ENCODE measurements at places on chromosomes 5 and 9. TPM values are rescaled to one million over a fixed set of nuclear protein-coding genes. Genes with fewer than 3 reads are reported as not detected.
A peak's percentile ranks its signal among the peaks of the same experiment; 100 is the strongest.

DNA sequence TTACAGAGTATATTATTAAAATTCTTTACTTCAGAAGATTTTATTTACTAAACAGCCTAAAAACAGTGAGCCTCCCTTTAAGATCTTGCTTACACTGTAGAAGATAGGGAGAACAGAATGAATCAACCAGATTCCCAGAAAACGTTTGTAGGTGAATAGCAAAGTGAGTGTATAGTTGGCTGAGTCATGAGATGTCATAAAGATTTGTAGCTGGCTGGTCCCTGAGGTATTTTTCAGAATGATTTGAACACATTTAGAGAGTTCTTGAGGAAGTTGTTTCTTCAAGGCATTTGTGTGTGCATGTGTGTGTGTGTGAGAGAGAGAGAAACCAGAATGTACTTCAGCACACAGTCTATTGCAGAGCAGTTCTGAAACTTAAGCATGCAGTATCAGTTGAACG, 159.4 kb upstream of the PRR16 start:
- peak; percentile 73 for DNase-seq

The GABRG2 gene
- total RNA-seq, result under 0.01 TPM

DNA sequence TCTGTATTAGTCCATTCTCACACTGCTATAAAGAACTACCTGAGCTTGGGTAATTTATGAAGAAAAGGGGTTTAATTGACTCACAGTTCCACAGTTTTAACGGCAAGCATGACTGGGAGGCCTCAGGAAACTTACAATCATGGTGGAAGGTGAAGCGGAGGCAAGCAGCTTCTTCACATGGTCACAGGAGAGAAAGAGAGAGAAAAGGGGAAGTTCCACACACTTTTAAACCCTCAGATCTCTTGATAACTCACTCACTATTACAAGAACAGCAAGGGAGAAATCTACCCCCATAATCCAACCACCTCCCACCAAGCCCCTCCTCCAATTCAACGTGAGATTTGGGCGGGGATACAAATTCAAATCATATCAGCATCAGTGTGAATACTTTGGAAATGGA, 133.4 kb upstream of the SLC30A5 start:
- DNase-seq, result no peak

DNA sequence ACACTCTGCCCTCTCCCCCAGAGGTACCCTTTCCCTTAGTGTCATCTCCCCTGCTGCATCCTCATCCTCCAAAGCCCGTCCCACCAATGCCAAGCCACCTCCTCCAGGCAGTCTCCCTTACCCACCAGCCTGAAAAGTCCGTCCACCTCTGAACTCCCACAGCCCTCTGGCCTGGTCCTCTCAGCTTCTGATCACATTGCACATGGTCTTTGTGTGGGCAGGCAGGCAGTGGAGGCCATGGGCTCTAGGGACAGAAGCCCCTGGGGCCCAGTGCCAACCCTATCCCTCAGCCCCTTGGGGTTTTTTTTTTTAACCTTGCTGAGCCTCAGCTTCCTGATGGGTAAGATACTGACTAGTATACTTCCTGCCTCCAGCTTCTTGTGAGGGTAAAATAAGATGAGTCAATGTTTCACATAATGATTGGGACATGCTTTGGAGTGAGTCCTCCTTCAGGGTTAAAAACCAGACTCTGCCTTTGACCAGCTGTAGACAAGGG, 19.4 kb downstream of the CSF1R start:
- DNase-seq, result peak; percentile 74

DNA sequence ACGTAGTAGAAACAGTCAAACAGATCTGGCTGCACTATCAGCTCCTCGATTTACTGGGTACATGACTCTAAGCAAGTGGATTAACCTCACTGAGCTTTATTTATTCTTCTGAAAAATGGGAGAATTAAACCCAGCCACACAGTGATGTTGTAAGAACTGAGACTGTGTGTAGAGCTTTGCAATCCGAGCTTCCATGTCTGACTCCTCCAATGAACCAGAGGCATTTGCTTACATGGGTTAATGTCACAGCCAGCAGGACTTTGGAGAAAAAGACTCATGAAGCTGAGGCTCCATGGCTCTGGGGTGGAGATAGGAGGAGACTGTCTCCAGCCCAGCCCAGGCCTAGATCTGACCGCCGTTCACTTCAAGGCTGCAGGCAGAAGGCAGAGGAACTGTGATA, 201.3 kb downstream of the CDK5RAP2 start:
- peak; percentile 52 for DNase-seq

The CSF1R gene
- total RNA-seq, result under 0.01 TPM

The CDH9 gene
- not detected for total RNA-seq

GRCh38 chr9:106179191-106179590, 484.9 kb downstream of the TMEM38B start:
- no peak for DNase-seq

The EPB41L4A gene
- 0.64 TPM for total RNA-seq

The CTNND2 gene
- total RNA-seq, result not detected

GRCh38 chr9:124929464-124929863, 11.4 kb downstream of the GOLGA1 start:
- DNase-seq, result no peak

DNA sequence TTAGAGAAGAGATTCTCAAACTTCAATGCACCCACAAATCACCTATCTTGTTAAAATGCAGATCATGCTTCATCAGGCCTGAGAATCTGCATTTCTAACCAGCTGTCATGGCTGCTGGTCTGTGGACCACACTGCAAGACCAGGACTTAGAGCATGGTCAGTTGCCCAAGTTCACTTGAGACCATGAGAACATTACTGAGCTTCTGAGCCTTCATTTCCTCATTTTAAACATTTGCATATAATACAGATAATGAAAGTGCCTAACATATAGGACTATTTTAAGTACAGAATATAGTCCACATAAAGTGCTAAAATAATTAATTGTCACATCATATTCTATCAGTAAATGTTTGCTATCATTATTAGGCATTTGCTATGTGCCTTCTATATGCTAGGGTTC, 260.8 kb upstream of the TNC start:
- DNase-seq, result no peak

DNA sequence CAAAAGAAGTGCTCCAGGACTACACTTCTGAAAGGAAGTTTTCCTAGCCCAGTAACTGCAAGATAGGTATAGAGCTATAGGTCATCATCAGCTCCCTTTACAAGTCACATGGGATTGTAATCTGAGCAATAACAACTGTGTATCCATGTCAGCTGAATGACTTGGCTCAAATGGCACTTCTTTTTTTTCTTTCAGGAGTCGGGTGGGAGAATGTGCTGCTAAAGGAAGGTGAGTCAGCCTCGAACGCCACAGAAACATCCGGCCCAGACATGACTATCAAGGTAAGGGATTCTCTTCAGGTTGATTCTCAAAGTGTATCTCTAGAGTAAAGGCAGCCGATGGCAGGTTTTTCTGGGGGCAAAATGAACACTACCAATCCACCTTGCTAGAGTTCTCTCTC, 192.2 kb downstream of the C9orf152 start:
- DNase-seq, result peak; percentile 41

The PTAR1 gene
- 117 TPM for total RNA-seq

GRCh38 chr5:14876095-14876494, 4.5 kb upstream of the ANKH start:
- DNase-seq, result no peak

The C8G gene
- total RNA-seq, result 0.86 TPM

GRCh38 chr5:168654211-168654721, 75.1 kb upstream of the PANK3 start:
- peak; percentile 87 for DNase-seq

The WDR5 gene
- 22.0 TPM for total RNA-seq

The CARD6 gene
- total RNA-seq, result 8.7 TPM

Measured in fibroblast of villous mesenchyme (primary cell).